Sciatic nerve (tissue), 2 donors: ENCODE measurements at places on chromosomes 16 and 17. TPM values are rescaled to one million over a fixed set of nuclear protein-coding genes. Genes with fewer than 3 reads are reported as not detected.

Gene ADGRG3
- 4.6 TPM for total RNA-seq

Gene TMEM88
- 18.5 TPM for total RNA-seq

Gene ATP1B2
- 14.3 TPM for total RNA-seq

Gene CEP295NL
- total RNA-seq = 16.7 TPM

Gene KRTAP4-9
- total RNA-seq = not detected

GRCh38 chr16:85072076-85072860, 40.0 kb downstream of the CIBAR2 start:
- no peak for DNase-seq

GRCh38 chr17:32504166-32504990, 17.6 kb downstream of the CDK5R1 start:
- DNase-seq = no peak

GRCh38 chr17:27596096-27596495, 34.9 kb upstream of the LGALS9 start:
- no peak for DNase-seq

DNA sequence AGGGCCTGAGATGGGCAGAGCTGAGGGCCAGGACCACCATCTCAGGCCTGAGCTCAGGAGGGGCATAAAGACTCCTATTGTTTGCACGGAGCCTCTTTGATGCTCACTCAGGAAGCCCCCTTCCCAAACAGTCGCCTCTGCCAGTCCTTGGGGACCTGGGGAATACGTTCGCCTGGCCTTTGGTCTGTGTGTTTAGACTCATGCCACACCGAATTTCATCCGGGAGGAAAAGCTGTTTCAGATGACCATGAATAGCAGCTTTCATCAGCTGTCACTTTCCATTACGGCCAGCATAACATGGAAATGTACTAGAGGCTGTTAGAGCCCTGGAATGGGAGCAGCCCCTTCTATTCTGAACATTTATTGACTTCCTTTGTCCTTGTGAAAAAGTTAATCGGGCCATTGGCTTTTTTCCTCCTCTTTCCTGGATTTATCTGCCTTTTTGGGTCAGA, 139.0 kb downstream of the HS3ST3A1 start:
- DNase-seq = no peak
